ENCODE measurements at places on chromosomes 16 and 17.

- DNase-seq, result no peak
These were observed 599 bp downstream of the TOP3A start for GRCh38 chr17:18314059-18314730.

GRCh38 chr16:73092236-73092781, 44.4 kb upstream of the ZFHX3 start:
- peak; percentile 24 for DNase-seq

DNA sequence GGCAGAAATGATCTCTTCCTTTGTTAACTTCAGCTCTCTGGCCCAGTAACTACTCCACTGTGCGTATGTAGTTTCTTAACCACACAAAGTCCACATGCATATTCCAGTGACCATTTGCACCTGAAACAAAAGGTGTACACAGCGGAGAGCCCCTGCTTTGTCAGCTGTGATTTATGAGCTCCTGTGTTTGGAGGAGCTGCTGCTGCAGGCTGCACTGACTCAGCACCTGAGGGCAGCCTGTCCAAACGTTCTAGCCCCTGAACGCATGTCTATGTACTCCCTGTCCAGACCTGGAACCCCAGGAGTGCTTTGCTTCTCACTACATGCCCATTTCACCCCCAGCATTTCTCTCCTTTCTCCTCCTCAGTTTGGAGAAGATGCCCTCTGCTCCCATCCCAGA, 216.1 kb downstream of the ABCC12 start:
- DNase-seq, result no peak

DNA sequence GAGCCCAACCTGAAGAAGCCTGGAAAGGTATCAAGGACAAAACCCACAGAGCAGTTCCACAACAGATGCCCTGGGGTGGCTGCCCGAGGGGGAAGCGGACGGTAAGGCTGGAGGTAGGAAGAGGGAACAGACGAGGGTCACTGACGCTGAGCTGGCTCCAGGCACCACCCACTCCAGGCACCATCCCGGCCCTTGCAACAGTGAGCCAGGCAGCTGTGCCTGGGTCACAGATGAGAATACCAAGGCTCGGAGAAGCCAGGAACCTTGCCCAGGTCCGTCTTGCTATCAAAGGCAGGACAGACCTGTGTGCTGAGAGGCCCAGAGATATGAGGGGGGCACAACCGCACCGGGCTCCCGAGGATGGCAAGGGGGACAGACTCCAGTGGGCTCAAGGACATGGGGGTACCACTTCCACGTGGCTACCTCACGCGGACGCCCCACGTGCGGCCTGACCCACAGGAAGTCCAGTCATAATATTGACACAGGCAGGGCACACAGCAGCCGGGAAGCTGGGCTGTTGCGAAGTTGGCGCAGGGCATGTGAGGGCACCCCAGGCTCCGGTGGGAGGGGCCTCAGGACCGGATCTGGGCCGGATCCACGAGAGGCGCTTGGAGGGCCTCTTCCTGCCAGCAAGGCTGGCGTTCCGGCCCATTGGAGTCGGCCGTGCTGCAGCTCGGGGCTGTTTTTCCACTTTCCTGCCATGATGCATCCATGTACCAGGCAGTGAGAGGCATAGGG, 29.9 kb downstream of the PEMT start:
- DNase-seq, result no peak

GRCh38 chr17:50363217-50364060, 9.5 kb downstream of the MRPL27 start:
- DNase-seq, result no peak

DNA sequence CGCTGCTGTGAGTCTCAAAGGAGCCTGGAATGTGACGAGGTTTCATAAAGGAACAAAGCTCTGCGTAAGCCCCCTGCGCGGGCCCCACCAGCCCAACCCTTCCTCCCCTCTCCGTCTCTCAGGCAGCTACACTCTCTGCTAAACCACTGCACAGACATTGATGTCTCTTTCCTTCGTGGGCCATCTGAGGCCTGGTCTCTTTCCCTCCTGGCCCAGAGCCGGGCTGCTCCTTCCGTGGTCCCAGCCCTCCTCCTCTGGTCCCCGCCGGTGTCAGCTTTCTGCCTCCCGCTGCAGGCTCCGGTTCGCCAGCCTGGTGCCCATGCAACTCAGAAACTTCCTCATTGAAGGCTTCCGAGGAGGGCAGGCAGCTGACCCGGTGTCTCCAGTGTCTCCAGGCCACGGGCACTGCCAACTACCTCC, 7.4 kb downstream of the SCARF1 start:
- no peak for DNase-seq

- DNase-seq, result no peak
These were observed 8.1 kb upstream of the KDM8 start for GRCh38 chr16:27195076-27195741.

GRCh38 chr17:82907797-82908542, 68.1 kb upstream of the ZNF750 start:
- DNase-seq, result no peak

DNA sequence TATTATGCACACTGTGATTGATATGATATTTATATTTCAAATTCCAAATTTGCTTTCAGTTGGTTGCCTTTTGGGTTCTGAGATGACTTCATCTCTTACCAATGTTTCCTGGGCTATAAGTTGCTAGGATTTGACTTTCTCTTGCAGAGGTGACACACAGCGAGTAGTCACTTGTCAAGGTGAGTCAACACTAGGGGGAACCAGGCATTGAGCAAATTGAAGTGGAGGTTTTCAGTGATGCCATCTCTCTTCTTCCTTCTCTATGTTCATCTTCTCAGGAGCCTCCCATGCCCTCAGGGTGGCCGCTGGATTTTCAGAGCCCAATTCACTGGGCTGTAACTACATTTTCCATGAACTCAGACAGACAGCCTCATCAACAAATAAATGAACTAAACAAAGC, 6.0 kb upstream of the CPD start:
- no peak for DNase-seq

- no peak for DNase-seq
These were observed 67.8 kb downstream of the GOSR1 start for GRCh38 chr17:30545024-30545423.

DNA sequence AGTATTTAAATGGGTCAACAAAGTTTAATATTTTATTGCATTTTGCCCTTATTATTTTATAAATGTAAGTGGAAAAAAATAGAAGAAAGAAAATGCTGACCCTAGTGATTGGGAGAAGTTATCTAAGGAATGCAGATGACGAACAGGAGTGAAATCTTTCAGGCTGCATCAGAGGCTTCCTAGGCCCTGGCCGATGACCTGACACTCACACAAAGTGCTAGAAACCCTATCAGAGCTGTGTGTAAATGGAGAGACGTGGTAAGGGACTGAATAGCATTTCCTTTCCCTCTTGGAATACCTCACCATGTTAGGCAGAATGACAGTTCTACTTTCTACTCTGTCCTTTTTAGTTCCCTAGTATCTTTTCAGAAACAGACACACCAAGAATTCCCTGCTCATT, 44.9 kb upstream of the CNEP1R1 start:
- no peak for DNase-seq

GRCh38 chr16:72999541-73000019, 48.3 kb downstream of the ZFHX3 start:
- DNase-seq, result no peak

- DNase-seq, result no peak
These were observed 170.0 kb downstream of the C16orf78 start for GRCh38 chr16:49543631-49543946.

GRCh38 chr17:13002761-13003453, 14.9 kb downstream of the ELAC2 start:
- peak; percentile 57 for DNase-seq

GRCh38 chr17:79955691-79956440, 79.8 kb downstream of the TBC1D16 start:
- no peak for DNase-seq

DNA sequence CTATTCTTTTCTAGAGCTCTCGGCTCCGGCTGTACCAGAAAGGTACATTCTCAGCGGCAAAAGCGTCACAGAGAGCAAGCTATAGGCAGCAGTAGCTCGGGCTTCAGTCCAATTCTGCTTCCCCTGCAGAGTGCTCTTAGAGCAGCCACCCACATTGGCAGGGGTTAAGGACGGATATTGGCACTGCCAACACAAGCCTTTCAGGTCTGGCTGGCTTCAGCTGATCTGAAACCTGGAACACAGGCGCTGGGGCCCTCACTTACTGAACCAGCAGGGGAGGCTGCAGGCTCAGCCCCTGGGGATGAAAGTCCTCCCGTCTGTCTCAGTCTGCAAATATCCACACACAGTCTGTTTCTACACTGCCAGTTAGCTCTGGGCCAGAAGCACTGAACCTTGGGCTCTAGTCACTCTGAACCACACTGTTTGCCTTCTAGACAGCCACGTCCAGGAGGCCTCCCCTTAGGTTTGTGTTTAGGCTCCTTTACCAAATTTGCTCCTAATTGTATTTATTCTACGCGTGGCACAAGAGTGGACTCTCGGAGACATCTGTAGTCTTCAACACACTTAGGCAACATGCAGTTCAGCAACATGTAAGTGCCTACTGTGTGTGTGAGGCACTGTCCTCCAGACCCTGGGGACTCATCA, 40.1 kb downstream of the HIC1 start:
- no peak for DNase-seq

- DNase-seq, result no peak
These were observed 79.0 kb upstream of the SMURF2 start for GRCh38 chr17:64741038-64741641.

- DNase-seq, result no peak
These were observed 19.6 kb downstream of the DNAH17 start for GRCh38 chr17:78557598-78558039.

DNA sequence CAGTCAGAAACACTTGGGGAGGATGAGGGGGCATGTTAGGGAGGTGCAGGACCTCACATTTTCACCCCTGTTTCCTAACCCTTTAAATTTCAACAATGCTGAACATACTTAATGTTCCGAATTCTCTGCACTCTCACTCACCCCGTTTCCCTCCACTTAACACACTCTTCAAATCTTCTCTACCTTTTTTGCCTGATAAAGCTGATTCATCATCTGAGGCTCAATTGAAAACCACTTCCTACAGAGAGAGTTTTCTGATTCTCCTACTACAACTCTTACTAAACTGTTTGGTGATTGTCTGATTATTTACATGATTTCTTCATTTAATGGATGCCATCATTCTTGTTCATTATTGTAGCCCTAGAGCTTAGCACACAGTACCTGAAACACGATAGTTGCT, 42.4 kb downstream of the PCTP start:
- no peak for DNase-seq

DNA sequence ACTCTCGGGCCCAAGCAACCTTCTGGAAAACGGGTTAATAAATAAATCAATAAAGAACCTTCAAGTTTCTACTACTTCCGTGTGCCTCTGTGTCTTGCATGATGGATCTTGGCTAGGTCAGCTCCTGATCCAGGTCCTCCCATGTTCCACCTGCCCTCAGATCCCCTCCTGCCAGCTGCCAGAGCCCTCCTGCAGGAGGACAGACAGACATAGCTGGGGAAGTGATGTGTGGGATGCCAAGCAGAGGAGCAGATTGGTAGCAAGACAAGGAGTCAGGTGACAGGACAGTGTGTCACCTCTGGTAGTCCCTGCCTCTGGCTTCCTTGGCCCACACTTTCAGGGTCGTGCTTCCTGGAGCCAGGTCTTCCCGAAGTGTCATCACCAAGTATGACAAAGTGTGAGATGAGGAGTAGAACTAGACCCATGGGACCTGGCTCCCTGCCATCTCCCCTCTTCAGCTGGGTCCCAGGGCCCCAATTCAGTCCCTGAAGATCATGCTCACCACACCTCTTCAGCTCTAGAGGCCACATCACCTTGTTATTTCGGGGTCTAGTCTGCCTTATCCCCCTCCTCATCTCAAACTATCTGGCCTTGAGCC, 1.0 kb upstream of the EPN3 start:
- no peak for DNase-seq

DNA sequence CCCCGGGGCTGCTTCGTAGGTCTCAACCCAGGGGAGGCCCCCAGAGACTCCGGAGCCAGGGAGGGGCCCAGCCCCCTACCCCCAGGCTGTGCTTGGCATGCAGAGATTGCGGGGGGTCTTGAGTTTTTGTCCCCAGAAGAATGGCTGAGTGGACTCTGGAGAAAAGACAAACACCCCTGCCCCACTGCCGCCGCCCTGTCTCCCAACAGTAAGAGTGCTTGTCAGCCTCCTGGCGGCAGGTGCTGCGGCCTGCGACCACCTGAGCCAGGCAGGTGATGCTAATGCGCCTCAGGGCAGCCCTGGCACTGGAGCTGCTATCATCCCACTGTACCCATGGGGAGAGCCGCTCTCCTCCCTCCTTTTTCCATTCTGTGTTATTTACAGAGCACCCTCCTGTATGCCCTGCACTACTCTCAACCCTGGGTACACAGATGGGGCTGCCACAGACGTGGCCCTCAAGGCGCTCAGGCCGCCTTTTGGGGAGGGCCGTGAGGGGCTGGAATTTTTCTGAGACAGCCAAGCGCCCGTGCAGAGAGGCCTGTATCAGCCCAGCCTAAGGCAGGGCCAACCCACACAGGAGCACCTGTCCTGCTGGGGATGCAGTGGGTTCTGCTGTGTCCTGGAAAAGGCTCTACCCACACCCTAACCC, 2.6 kb upstream of the IL17C start:
- DNase-seq, result no peak

- no peak for DNase-seq
These were observed 766.5 kb upstream of the GOT2 start for GRCh38 chr16:59500601-59501000.

DNA sequence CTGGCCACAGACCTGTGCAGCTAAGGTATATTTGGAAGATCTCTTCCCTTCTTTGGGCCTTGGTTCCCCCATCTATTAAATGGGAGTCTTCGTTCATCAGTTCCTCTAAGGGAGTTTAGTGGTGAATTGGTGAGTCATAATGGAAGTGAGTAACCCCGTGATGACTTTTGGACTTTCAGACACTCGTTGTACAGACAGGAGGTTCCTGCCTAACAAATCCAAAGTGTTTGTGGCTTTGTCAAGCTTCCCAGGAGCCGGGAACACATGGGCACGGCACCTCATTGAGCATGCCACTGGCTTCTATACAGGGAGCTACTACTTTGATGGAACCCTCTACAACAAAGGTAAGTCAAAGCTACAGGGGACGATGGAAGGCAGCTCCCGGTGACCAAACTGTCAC, 40.4 kb downstream of the WSCD1 start:
- no peak for DNase-seq

GRCh38 chr17:59651346-59651745, 31.7 kb downstream of the CLTC start:
- DNase-seq, result no peak

DNA sequence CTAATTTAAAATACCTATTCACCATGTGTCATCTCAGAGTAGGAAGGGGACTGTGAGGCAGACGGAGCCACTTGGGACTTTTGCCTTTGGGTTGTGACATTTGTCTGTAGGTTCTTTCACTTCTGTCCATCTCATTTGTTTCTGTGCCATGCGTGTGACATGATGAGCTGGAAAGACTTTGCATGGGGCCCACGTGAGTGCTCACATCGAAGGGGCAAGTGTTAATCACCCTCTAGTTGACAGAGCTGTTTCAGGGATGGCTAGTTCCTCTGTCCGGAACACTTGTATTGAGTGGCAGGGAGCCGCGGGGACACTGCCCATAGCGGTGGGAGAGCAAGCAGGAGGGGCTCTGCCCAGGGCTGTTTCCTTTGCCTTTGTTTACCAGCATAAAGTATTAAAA, 112.0 kb downstream of the RPTOR start:
- DNase-seq, result no peak

All from activated naive CD4-positive, alpha-beta T cell treated with anti-CD3 and anti-CD28 coated beads, Interleukin-2, amount 10 ng/mL, durations not matched to agents 7 days and 5 days (primary cell).